AG08396 (cell line): ENCODE measurements at places on chromosomes 6 and 20.
A peak's percentile ranks its signal among the peaks of the same experiment; 100 is the strongest.

DNA sequence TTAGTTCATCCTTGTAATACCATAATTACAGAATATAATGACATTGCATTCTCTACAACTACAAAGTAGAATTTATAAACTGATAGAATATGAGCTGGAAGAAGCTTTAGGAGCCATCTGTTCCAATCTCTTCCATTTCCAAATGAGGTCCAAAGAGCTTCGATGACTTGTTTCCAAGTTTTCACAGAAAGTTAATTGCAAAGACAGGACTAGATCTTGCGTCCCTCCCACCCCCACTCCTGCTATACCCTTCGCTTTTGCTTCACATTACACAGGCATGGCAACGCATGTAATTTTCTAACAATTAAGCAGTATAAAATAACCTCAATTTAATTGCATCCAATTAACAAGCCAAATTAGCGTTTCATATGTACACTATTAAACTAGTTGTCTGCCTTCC, 7.0 kb downstream of the HIVEP2 start:
- no peak for DNase-seq

GRCh38 chr20:15047042-15047441, 709.6 kb upstream of the FLRT3 start:
- no peak for DNase-seq

GRCh38 chr6:89360415-89360999, 8.0 kb upstream of the UBE2J1 start:
- no peak for DNase-seq

DNA sequence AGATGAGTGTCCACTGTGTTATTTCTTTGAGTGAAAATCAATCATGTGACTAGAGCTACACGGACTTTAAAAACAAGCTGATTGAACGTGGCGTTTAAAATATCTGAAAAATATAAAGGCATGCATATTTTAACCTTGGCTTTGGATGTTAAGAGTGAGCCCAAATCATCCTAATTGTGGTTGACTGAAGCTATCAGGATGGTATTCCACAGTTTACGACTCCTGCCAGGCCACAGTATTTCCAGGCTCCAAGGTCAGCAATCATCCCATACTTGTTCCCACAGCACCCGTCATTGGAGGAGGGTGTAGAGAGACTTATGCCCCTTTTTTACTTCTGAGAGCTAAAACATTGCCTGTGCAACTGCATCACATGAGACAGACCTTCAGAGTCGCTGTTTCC, 43.2 kb upstream of the TMX4 start:
- DNase-seq = peak; percentile 5

DNA sequence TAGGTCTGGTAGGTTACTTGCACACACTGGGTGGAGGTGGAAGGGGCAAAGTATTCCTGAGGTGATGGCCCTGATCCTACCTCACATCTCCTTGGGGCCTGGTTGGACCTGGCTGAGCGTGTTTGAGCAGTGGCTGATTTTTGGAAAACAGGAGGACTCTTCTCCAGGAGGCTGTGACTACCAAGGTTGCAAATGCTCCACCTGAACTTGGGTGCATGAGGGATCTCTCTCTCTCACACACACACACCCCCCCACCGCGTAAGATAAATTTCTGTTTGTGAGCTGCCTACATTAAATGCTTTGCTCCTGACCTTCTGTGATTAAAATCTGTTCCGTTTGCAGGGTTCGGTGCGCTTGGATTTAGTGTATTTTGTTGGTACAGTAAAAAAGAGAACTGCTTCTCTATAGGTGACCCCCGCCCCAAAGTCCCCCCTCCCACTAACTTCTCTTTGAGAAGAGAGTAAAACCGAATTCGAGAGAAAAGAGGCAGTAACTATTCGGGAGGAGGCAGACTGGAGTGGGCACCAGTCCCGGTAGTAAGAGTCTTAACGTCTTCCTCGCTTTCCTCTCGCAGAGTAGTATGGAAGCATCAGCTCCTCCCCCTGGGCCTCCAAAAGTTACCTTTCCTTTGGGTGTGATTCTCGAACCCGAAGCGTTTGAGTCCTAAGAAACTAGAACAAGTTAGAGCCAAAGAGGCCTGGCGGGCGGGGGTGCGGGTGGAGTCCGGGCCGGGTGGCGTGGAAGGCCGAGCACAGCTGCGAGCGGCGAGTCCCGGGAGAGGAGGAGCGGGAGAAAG, 585 bp upstream of the DSE start:
- DNase-seq = no peak

DNA sequence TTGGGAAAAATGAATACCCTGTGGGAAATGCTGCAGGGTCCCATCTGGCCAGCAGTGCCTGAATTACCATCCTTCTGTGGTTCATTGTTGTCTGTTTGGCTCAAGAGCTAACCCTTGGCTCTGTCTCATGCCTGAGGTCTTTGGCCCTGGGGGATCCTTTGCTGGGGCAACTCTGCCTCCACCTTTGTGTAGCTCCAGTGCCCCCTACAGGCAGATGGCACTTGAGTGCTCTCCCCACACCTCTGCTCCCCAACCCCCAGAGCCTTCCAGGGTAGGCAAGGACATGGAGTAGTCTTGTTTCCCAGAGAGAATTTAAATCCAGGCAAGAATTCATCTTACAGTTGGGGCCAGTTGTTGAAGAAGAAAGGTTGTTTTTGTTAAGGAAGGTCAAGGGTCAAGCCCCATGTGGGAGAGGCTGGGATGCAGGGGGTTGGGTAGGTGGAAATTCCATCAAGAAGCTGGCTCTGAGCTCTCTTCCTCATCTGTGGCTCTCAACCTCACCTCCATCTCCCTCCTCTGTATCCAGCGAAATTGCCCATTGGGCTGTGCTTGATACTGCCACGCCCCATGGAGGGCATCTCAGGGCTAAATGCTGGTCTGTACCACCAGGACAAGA, 44.2 kb downstream of the ZNF831 start:
- no peak for DNase-seq

DNA sequence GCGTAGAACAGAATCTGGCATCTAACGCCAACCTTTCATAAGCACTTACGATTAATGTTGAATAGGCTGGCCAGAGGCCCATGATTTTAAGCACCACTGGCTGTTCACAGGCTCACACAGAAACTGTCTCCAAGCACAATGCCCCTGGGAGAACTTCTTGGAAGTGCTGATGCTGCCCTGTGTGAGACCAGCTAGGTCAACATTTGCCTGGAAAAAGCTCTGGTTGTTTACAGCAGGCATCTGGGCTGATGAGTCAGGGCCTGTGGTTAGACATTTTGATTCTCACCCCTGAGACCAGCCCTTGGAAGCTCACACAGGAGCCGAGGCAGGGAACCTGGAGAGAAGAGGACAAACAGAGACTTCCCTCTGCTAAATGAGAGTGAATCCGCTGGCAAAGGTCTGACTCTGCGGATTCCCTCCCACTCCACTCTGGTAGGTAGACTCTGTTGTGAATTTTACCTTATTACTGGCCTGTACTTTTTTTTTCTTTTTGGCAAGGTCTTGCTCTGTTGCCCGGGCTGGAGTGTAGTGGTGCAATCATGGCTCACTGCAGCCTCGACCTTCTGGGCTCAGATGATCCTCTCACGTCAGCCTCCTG, 6.8 kb upstream of the SULF2 start:
- peak; percentile 65 for DNase-seq

DNA sequence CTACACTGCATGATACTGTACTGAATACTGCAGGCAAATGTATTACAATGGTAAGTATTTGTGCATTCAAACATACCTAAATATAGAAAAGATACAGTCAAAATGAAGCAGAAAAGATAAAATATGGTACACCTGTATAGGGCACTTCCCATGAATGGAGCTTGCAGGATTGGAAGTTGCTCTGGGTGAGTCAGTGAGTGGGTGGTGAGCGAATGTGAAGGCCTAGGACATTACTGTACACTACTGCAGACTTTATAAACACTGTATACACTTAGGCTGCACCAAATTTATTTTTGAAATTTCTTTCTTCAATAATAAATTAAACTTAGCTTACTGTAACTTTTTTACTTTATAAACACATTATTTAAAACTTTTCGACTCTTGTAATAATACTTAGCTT, 213.1 kb downstream of the ATXN1 start:
- DNase-seq = no peak

GRCh38 chr6:154579485-154579884, 69.0 kb upstream of the CNKSR3 start:
- no peak for DNase-seq
